ENCODE measurements at places on chromosomes 7 and 10.

DNA sequence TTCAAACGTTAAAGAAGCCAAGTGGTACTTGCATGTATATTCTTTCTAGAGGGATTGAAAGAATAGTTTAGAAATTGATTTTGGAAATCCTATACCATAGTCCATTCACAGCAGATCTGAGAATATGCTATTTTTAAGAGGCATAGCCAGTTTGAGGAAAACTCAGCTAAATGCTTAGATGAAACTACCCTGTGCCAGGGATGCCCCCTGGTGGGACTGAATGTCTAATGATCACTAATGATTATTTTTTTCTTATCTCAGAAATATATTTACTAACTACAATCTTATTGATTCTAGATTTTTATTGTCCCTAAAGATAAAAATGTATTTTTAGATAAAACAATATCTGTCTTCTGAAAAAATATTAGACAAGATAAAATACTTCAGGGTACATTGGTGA is 844.9 kb upstream of the PHF14 start:
- DNase-seq = no peak

DNA sequence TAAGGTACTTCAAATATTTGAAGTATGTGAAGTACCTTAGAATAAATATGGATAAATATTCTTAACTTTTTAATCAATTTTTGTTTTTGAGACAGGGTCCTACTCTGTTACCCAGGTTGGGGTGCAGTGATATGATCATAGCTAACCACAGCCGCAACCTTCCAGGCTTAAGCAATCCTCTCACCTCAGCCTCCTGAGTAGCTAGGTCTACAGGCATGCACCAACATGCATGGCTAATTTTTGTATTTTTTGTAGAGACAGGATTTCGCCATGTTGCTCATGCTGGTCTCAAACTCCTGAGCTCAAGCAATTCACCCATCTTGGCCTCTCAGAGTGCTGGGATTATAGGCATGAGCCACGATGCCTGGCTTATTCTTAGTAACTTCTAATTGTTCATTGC is 119.4 kb upstream of the KAT6B start:
- no peak for DNase-seq

GRCh38 chr10:128011059-128011979 is 104.4 kb downstream of the PTPRE start:
- peak; percentile 54 for DNase-seq

- no peak for DNase-seq
Observed at GRCh38 chr10:69051710-69052487, 36.0 kb upstream of the SRGN start.

GRCh38 chr7:140661124-140661523 is 11.6 kb upstream of the ADCK2 start:
- DNase-seq = no peak

DNA sequence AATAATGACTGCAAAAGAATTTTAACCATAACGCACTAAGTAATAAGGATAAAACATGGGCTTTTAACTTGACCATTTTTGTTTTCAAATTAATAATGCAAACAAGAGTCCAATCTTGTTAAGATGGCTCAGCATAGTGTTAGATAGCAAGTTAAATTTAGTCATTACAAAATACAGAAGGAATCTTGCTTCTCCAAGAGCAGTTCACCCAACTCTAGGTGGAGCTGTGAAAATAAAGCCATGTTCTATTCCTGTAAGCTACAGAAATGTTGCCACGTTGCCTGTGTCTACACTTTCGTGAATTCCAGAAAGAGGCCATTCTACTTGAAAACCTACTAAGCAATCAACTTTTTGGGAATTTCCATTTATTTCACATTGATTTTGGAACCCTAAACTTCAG is 191.9 kb downstream of the SFMBT2 start:
- no peak for DNase-seq

DNA sequence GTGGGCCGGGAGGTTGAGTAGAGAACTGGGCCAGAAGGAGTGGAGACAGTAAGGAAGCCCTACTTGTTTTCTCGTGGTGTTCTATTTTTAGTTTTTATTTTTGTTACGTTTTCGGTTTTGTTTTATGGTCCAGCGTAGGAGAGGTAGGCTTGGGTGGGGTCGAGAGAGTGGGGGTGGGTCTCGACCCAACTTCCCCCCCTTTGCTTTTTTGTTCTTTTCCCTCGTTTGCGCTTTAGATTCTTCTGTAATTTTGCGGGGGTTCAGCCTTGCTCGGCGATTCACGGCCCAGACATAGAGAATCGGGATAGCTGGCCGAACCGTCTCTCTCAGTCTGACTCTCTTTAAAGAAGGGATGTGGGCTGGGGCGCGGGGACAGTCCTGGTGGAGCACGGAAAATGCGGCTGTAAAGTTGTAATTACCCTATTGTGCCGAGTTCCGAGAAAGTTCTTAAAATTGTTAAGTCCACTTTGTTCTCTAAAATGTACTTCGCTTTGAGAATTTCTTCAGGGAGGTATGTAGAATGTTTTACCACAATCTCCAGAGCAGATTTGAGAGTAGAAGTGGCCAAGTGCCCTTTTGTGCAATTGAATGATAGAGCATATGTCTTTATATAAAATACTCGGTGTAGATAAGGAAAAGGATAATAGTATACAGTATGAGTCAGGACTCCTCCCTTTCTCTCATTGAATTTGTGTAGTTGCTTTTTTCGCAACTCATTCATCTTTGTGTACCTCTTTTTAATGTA is 816 bp downstream of the DMTF1 start:
- peak; percentile 54 for DNase-seq

GRCh38 chr7:30583181-30583580 is 11.5 kb upstream of the GARS1 start:
- no peak for DNase-seq

DNA sequence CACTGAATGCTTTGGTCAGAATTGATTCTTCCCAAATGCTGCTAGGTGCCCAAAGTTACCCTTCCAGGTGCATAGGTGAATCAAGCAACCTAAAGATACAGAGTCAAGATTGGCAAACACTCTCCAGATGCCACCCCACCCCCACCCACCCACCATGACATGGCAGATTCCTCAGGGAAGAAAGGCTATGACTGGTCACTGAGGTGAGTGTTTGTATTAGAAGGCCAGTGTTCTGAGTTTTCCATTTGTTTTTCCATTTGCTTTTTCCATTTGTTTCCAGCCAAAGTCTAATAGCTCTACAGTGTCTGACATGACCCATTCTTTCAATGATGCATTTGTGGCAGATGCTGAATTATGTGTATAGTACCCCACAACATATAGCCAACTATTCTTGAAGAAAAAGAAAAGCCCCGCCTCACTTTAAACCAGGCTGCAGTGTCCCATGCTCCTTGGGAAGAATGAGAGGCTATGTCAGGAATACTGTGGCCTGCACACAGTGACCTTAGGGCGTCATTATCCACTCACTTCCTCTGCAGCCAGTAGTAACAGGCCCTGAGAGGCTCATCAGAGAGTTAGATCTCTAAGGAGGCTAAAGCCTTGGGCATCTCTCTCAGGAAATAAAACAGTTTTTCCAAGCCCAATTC is 16.1 kb upstream of the HIBADH start:
- no peak for DNase-seq

DNA sequence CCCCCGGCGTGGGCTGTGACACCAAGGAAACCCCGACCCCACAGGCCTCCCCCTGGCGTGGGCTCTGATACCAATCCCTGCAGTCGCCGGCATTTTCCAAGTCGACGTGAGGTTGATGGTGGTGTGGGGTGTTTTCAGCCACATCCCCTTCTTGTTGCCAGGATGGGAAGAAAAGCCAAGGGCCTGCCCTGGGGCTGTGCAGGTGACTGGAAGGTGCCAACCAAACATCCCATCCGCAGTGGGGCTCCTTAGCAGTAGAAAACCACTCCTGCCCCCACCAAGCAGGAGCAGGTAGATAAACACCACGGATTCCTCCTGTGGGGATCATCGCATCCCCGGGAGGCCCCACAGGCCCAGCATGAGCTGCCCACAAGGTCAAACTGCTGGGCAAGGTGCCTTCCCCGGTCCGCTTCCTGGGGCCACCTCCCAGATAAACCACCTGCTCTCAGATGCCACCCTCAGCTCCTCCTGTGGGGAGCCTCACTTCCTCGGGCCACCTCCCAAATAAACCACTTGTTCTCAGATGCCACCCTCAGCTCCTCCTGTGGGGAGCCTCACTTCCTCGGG is 88.5 kb upstream of the DIP2C start:
- no peak for DNase-seq

DNA sequence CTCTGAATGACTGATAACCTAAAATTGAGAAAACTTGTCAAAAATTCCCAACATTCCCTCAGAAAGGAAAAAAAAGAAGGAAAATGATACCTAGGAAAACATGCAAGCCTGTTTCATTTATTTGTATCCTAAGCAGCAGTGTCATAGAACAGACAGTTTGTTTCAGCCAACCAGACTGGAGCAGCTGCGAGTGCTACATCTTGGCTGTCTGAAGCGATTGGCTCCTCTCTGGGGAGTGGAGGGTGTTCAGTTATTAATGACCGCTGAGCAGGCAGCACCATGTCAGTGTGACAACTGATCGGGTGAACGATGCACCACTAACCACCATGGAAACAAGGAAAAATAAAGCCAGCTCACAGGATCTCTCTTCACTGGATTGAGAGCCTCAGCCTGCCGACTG is at the start of gene LRRN3:
LRRN3 (plus strand) TSS at position 282 of the 400 bp plus-strand sequence. CDS start 31,646 bp downstream, outside the sequence.
- DNase-seq = no peak

DNA sequence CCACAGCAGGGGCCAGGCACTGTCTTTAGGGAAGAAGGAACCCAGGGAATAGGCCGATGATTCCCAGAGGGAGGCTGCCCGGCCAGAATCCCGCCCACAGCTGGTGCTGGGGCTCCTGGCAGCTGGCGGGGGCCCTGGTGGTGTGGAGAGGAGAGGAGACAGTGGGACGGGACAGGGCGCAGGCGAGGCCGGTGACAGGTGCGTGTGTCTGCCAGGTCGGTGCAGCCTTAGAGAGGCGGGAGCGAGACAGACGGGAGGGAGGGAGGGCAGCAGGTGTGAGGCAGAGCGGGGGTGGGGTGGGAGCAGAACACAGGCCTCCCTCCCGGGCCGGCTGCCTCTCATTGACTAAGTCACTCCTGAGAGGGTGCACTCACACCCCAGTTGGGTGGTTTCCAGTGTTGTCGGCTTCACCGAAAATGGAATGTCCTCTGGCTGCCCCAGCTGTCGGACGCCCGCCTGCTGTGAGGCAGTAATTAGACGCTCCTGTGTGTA is 55.2 kb downstream of the ELFN1 start:
- DNase-seq = no peak

- peak; percentile 52 for DNase-seq
Observed at GRCh38 chr10:81873932-81874816, 820 bp upstream of the NRG3 start.

- DNase-seq = peak; percentile 22
Observed at GRCh38 chr7:154591544-154591943, 411.4 kb downstream of the PAXIP1 start.

DNA sequence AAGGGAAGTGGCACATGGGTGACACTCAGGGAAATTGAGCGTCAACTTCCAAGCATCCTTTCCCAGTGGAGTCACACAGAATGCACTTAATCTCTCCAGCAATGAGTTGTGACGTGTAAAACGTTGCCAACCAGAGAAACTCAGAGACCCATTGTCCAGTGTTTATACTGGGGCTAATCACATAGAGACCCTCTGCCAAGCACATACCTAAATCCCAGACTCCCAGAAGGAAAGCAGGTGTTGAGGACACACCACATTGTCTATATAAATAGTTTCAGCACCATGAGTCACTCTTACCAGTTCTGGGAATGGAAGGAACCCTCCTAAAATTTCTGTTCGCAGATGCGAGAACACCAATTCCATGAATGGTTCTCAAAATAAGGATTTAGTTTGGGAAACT is 76.4 kb upstream of the BET1 start:
- no peak for DNase-seq

- DNase-seq = no peak
Observed at GRCh38 chr7:157442456-157442855, 105.7 kb downstream of the DNAJB6 start.

DNA sequence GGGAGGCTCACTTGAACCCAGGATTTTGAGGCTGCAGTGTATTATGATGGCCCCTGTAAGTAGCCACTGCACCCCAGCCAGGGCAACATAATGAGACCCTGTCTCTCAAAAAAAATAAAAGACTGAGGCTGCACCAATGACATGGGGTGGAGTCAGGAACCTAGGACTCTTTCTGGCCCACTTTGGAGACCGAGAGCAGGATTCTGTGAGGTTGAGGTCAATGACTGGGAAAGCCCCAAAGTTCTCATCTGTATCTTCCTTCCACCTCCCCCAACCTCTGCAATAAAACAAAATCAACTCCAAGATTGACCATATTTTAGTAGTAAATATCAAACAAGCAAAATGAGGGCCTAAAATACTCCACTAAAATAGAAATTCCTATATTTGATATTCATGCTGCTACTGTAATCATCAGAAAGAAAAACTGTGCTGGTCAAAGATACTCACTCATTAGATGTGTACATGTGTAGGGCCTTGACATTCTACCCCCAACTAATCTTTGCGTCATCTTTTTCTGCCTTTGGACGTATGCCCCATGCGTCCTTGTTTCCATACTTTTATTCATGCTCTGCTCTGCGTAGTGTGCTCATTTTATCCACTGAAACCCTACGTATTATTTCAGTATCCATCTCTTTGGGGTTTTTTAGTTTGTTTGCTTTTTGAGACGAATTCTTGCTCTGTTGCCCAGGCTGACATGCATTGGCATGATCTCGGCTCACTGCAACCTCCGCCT is 23.8 kb downstream of the WBP1L start:
- DNase-seq = no peak

DNA sequence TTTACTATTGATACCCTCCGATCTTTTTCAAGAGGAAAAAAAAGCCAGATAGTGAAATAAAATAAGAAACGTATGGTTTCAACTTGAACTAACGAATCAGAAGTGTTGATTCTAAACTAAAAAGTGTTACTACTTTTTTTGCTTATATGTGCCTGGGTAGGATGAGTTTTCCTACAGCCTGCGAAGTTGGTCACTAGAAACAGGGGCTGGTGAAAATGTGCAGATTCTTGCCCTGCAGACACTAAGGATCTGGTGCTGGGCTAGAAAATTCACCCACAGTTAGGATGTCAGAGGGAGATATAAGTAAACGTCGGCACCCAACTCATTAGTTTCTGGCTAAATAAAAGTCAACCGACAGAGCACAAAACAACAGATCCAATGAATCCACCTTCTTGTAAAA is 298.7 kb upstream of the NFE2L3 start:
- no peak for DNase-seq

- DNase-seq = no peak
Observed at GRCh38 chr10:52566471-52567246, 205.9 kb downstream of the MBL2 start.

DNA sequence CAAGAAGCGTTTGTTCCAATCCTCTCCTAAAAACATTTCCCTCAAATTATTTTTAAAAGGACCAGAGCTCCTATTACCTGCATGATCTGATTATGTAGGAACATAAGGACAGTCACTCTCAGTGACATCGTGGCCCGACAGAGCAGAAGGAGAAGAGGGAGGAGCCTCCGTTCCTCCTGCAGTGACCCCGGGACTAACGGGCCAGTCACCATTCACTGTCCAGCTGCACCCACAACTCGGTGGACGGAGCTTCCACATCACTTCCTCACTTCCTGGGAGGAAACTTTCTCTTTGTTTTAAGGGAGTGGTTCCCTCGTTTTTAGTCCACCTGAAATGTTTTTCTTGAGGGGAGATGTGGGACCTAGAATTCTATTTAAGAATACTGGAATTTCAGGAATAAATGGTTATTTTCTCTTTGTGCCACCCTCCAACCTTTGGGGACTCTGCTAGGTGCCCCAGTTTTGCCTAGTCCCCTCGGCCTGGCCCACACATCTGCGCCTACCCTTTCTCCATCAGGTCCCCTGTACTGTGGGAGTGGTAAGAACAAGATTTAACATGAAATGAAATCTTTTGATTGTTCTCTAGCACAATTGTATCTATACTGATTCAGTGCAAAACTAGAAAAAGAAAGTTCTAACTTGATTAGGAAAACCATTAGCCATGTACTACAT is 173.5 kb upstream of the RNF32 start:
- no peak for DNase-seq

GRCh38 chr7:41190581-41190980 is 512.3 kb downstream of the INHBA start:
- no peak for DNase-seq

Measured in renal cortex interstitium (tissue), 15 donors.